Fibroblast of the aortic adventitia (primary cell): ENCODE measurements at places on chromosomes 1 and 21. TPM values are rescaled to one million over a fixed set of nuclear protein-coding genes. Genes with fewer than 3 reads are reported as not detected.

The FCGR3B gene
- total RNA-seq, result not detected in 2 replicates

The OR10X1 gene
- not detected in 2 replicates for total RNA-seq

The MX2 gene
- total RNA-seq, result 3.8 and 4.2 TPM in 2 replicates

The WLS gene
- 27.3 and 235 TPM in 2 replicates for total RNA-seq

The PLPP3 gene
- 45.7 and 270 TPM in 2 replicates for total RNA-seq

The AQP10 gene
- not detected in 2 replicates for total RNA-seq

The HOOK1 gene
- under 0.01 TPM in 1 of 2 replicates, not detected in the other for total RNA-seq

The C4BPA gene
- not detected in 2 replicates for total RNA-seq

The RGSL1 gene
- total RNA-seq, result not detected in 2 replicates

The SCAF4 gene
- total RNA-seq, result 4.5 and 14.5 TPM in 2 replicates

The CHI3L1 gene
- total RNA-seq, result 3.0 and 5.5 TPM in 2 replicates

- DNase-seq, result no peak
These were observed 138.2 kb upstream of the BRINP3 start for GRCh38 chr1:190615818-190616217.

DNA sequence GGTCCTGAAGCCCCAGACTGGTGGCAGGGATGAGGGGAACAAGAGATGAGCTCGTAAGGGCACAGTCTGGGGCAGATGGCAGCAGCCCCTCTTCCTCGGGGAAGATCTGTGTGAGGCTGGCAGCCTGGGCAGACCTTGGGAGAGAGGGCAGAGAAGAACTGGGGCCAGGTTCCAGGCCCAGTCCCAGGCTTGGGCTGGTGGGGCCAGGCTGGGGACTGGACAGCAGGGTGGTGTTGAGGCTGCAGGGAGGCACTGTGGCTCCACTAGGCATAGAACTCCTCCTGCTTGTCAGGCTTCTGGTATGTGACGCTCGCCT is 35.7 kb downstream of the SDC3 start:
- no peak for DNase-seq

- DNase-seq, result peak; percentile 16
These were observed 458.1 kb downstream of the DISC1 start for GRCh38 chr1:232084584-232085223.

DNA sequence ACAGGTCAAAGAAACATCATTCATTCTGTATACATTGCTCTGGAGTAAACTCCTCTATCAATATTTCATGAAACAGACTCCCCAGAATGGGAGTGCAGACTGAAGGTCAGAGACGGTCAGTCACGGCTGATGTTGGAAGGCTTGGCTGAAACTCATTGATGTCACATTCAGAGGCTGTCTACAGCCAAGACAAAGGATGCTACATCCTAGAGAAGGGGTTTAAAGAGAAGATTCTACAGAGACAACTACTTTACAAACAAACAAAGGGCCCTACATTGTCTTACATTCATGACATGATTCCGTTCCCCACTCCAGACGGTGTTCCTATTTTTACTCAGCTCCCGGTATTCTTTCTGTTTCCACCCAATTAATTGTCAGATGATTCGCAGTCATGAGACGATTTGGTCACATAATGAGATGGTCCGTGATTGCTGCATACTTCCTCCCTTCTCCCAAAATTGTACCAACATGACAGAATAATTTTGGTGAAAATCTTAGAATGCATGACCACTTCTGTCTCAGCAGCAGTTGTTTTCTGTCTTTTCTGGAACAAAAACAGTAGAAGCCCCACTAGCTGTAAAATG is 73.8 kb upstream of the VAV3 start:
- DNase-seq, result no peak

DNA sequence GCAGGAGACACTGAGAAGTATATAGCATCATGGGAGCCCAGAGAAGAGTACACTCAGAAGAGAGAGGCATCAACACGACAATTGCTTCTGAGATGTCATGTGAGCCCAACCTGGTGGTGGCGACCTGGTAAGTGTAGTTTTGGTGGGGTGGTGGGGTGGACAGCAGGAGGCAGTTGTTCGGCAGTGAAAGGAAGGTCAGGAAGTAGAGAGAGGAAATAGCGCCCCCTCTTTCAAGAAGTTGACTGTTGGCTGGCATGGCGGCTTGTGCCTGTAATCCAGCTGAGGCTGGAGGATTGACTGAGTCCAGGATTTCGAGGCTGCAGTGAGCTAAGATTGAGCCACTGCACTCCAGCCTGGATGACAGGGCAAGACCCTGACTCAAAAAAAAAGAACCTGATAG is 12.6 kb downstream of the RSPO1 start:
- no peak for DNase-seq

GRCh38 chr1:109971559-109971958 is 13.0 kb upstream of the AHCYL1 start:
- DNase-seq, result no peak

DNA sequence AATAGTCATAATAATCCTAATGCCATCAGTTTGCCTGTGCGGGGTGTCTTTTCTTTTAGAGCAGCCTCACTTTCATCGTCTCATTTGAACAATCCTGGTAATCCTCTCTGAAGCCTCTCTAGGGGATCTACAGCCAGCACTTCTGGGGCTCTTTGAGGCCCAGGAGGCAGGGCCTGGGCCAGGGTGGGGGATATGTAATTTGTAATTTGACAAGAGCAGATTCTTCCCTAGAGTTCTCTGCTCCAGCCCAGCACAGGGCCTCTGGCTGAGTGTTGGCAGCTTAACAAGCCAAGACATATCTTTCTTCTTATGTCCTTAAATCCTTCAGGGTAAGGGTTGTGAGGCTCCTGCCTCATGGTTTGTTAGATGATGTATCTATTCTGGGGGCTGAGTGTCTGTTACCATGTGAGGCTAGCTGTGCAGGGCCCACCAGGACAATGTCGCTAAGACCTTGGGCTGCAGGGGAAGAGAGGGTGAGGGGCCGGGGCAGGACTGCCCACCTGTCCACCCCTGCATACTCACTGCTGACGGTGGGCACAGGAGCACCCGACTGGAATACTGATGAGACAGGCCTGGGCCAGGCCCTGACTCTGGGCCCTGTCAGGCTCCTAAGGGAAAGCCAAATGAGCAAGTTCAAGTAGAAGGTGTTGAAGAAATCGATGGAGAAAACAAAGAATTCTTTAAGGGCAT is 45.3 kb upstream of the PARP1 start:
- no peak for DNase-seq

- no peak for DNase-seq
These were observed 7.9 kb upstream of the UMODL1 start for GRCh38 chr21:42063191-42063570.

DNA sequence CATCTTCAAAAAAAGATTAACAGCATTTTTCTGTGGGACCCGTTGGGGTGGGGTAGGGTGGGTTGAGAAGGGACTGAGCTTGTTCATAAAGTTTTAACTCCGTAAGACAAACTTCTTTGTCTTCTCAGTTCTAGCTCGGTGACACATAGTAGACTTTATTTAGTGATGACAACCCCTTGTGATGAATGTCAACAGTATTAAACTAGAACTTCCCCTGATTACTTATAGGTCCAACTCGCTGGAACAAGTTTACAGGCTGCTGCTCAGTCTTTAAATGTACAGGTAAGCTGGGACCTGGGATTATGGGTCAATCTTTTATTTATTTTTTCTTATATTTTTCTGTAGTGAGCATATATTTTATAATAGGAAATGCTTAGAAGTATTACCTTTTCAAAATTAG is 148.4 kb downstream of the CD247 start:
- DNase-seq, result no peak

DNA sequence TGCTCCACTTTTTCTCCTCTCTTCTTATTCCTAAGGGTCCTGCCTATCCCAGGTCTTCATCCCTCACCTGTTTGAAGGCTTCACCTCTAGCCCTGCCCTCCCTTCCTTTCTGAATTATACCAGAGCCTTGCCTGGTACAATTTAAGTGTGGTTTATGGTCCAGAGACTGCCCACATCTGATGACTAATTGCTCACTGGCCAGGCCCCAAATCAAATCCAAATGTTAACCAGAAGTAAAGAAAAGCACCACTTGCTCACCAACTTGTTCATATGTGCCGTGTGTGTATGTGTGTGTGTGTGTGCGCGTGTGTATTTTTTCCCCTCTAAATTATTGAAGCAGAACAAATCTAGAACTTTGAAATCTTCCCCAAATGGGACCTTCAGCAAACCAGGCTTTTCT is 26.4 kb downstream of the MYOM3 start:
- peak; percentile 55 for DNase-seq

GRCh38 chr21:36849461-36850105 is 116.9 kb downstream of the HLCS start:
- no peak for DNase-seq

- DNase-seq, result peak; percentile 86
These were observed 32.5 kb downstream of the SASS6 start for GRCh38 chr1:100100202-100100601.

DNA sequence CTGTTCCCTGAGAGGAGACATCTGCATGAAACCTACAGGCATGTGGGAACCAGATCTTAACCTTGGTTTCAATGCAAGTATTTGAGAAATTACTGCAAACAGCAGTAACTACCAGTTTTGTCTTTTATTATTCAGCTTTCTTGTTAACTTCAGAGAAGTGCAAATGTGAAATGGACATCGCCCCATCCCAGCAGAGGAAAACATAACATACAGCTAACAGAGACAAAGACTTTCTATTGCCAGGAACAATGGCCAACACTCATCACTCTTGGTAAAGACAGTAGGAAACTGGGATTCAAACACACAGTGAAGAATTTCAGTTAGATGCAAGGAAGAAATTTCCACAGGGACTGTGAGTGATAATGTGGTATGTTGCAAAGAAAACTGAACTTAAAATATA is 115.1 kb downstream of the SLC30A10 start:
- no peak for DNase-seq

GRCh38 chr21:39336457-39337008 is 12.4 kb downstream of the HMGN1 start:
- no peak for DNase-seq

GRCh38 chr1:91450260-91450659 is 45.6 kb upstream of the HFM1 start:
- peak; percentile 42 for DNase-seq

DNA sequence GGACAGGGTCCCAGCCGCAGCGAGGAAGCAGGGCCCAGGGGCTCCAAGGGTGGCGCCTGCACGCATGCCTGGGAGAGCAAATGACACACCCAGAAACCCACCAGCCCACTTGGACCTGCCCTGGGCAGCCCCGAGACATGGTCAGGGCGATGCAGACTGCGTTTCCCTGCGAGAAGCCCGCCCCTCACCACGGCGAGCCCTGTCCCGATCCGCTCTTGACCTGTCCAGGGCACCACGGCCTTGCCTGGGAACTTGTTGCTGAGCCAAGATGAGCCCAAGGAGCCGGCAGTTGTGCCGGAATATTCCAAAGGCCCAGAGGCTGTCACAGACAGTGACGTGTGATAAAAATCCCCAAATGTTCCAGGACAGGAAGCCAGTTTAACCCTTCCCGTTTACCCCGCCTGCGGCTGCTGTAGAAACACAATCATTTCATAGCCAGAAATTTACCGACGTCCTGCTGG is 78.1 kb downstream of the SIK1 start:
- DNase-seq, result no peak
